ENCODE measurements at places on chromosomes 7 and 10. TPM values are rescaled to one million over a fixed set of nuclear protein-coding genes. Genes with fewer than 3 reads are reported as not detected.

DNA sequence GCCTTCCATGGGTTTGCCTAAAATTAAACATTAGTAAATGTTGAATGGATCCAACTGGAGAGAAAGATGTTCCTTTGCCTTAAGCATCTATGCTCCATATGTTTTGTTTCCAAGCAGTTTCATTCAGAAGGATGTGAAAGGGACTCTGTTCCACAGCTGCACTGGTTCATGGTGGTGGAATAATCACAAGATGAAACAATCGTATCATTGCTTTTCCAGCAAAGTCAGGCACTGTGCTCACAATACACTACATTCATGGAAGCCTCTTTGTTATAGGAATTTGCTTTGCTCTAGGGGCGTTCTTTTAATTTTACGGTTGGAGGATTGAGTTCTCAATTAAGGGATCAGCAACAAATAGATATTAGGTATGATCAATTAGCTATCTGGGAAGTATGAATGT lies 33.8 kb downstream of the RAMP3 start:
- H3K4me3 ChIP-seq = peak overlapping the region; percentile 11
- H3K36me3 ChIP-seq = peaks cover 2% of the 10 kb centered on the region
- H3K4me1 ChIP-seq = peaks cover 23% of the 10 kb centered on the region
- H3K27ac ChIP-seq = peak overlapping the region; percentile 79

- H3K4me3 ChIP-seq = no peak overlapping the region
- DNase-seq = no peak
- no peaks in the 10 kb centered on the region for H3K27me3 ChIP-seq
- no peaks in the 10 kb centered on the region for H3K4me1 ChIP-seq
Observed at GRCh38 chr7:87435546-87435945, 39.9 kb downstream of the ABCB4 start.

- H3K36me3 ChIP-seq = no peaks in the 10 kb centered on the region
- no peak for DNase-seq
- peaks cover 2% of the 10 kb centered on the region for H3K27me3 ChIP-seq
Observed at GRCh38 chr7:36821617-36822016, 97.3 kb upstream of the AOAH start.

GRCh38 chr10:62388328-62388727 lies 14.2 kb downstream of the ZNF365 start:
- H3K4me1 ChIP-seq = no peaks in the 10 kb centered on the region
- peaks cover 4% of the 10 kb centered on the region for H3K36me3 ChIP-seq
- H3K4me3 ChIP-seq = no peak overlapping the region
- H3K27ac ChIP-seq = no peak overlapping the region
- DNase-seq = no peak

DNA sequence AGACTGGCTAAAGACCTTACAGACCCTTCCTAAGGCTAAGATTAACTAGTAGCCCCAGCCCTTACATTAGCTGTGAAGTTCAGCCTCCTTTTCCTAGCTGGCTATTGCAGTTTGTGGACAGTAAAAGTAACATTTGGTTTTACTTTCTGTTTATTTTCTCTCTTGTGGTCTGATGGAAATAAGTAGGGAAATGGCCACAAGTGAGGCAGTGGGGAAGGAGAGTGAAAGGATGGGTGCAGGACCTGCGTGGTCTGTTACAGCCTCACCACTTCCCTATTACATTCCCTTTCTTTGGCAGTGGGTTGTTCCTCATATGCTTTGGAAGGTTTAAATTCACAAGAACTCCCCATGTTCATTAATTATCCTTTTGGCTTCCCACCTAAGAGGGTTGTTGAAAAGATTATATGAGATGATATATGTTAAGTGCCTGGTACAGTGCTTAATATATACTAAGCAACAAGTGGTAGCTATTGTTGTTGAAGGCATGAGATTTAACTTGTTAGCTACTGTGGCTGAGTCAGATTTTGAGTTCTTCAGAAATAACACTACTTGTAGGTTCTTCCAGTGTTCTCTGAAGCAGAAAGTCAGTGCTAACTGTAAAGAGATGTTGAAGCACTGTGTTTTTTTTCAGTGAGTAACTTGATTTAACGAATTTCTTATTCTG lies 181.7 kb downstream of the ST7 start:
- H3K27me3 ChIP-seq = no peaks in the 10 kb centered on the region
- no peak overlapping the region for H3K4me3 ChIP-seq
- DNase-seq = no peak
- no peak overlapping the region for H3K27ac ChIP-seq
- H3K4me1 ChIP-seq = no peaks in the 10 kb centered on the region

DNA sequence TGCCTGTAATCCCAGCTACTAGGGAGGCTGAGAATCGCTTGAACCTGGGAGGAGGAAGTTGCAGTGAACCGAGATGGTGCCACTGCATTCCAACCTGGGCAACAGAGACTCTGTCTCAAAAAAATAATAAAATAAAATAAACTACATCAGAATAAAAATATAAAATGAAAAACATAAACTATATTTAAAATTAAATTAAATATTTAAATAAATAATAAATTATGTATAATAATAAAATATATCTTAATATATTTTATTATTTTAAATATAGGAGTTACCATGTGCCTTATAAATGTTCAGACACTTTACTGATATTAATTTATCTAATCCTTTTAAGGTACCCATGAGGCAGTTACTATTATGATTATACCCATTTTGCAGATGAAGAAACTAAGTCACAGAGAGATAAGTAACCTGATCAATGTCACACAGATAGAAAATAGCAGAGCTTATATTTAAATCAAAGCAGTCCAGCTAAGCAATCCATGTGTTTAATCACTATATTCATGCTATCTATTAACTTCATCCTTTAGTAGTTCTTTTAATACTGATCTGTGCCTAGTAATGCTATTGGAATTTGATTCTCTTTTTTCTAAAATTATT lies 30.3 kb upstream of the MET start:
- H3K27ac ChIP-seq = no peak overlapping the region
- H3K4me3 ChIP-seq = no peak overlapping the region
- no peaks in the 10 kb centered on the region for H3K27me3 ChIP-seq
- no peak for DNase-seq
- no peaks in the 10 kb centered on the region for H3K4me1 ChIP-seq

DENND2A gene
- total RNA-seq = 29.8 TPM

PCLO gene
- total RNA-seq = 3.5 TPM

SLC13A1 gene
- not detected for total RNA-seq

PLPP4 gene
- total RNA-seq = not detected
